ENCODE measurements at places on chromosomes 4 and X.

DNA sequence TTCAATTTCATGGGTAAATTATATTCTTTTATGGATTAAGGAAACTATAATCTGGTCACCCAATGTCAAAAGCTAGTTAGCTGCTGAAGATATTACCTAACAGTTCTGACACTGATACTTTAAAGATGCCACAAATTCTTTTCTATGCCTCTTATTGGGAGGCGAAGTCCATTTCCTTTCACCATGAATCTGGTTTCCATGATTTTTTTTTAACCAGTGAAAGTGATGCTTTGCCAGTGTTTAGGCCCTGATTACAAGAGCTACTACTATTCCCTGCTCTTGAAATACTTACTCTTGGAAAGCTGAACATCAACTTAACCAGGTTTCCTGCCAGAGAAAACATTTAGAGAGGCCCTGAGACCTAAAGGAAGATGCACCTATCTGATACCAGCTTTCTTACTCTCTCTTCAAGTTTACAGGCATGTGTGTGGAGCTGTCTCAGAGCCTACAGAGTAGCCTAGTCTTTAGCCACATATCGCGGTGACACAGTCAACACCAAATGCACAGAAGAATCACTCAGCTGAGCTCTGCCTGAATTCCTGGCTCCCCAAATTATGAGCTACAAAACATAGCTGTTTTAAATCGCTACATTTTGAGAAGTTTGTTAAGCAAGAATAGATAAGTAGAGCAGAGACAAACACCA, 1280.8 kb downstream of the PCDH7 start:
- DNase-seq, result no peak

DNA sequence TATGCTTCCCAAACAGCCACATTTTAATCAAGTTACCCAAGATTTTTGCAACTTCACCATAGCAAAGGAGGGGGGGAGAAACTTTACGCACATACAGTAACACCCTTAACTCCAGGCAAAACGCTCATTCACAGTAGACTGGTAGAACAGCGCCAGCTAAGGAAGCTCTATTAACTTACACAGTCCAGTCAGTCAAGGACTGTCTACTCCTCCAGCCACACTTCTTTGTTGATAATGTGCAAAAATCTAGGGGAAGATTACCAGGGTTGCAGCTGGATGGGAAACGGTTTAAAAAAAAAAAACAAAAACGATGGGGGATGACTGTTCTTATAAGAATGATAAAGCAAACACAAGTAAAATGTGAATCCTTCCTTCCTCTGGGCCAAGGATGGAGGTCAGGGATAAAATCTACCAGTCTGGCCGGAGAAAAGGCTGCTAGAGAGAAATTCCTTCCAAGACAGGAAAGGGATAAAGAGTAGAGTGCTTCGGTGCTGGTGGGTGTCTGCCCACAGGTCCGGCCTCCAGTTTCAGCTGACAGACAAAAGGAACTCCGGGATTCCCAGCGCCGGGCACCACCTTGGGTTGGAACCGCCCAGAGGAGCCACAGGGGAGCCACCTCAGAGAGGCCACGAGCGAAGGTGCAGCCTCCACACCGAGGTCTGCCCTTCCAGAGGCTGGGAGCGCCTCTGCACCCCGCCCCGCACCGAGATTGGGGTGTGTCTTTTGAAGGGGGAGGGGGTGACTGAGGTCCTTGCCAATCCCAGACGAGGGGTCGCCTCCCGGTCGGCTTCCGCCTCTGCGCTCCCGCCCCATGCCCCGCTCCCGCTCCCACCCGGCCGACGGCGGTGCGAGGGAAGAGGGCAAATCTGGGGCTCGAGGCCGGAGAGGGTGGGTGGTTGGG, 811 bp downstream of the ANKRD50 start:
- DNase-seq, result peak; percentile 79

DNA sequence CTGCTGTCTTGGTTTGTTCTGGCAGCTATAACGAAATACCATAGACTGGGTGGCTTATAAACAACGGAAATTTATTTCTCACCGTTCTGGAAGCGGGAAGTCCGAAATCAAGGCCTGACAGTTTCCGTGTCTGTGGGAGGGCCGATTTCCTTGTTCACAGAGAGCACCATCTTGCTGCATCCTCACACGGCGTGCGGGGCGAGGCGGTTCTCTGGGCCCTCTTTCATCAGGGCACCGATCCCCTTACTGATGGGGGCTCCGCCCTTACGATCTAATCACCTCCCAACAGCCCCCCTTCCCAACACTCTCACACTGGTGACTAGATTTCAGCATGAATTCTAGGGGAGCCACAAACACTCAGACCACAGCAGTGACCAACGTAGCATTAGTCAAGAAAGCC, 578.3 kb upstream of the FAT1 start:
- no peak for DNase-seq

DNA sequence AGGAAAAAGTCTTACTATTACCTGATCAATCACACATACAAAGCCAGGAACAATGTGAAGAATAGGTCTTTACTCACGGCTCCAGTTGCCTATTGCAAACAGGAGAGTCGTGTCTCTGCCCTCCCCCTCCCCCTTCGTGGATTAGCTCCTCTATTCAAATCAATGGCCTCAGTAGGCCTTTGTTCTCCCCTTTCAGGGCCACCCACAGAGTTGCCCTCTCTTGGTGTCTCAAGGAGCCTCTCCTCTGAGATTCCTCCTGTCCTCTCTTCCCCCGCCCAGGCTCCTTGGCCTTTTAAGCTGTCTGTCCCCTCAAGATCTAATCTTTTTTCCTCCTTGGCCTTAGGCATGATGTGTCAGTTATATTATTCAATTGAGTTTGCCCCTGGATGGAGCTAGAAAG, 107.2 kb upstream of the NALF2 start:
- no peak for DNase-seq

GRCh38 chrX:2508648-2509335, 8.0 kb upstream of the DHRSX start:
- no peak for DNase-seq

GRCh38 chrX:150262456-150262855, 100.7 kb upstream of the MAMLD1 start:
- no peak for DNase-seq

DNA sequence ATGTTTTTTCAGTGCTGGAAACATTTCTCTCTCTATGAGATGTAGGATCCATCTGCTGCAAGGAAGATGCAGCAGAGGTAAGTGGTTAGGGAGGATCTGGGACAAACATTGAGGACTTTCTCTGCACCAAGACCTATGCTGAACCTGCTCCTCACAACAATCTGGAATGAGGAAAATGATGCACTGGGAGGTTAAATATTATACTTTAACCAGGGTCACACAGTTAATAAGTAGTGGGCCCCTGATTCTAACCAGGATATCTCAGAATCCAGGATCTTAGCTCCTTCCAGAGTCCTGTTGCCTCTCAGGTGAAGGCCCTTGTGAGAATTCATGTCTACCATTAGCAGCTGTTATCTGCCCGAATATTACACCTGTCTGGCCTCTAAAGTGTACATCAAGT, 7.0 kb downstream of the CXCL9 start:
- DNase-seq, result no peak

DNA sequence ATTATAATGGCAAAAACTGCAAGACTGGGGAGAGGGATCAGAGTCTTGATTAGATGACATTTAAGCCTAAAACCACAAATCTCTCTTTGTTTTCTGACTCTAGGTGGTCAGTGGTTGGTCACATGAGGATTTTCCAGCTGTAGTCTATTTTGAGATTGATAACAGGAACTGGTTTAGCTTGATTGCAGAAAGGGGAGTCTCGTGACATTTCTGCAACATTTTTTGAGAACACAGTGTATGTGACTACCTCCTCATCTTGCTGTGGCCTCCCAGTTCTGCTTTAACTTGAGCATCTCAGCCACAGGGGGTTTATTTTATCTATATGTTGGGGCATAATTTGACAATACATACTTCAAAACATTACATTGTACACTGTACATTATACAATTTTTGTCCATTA, 726.4 kb upstream of the MAGEB2 start:
- DNase-seq, result no peak

DNA sequence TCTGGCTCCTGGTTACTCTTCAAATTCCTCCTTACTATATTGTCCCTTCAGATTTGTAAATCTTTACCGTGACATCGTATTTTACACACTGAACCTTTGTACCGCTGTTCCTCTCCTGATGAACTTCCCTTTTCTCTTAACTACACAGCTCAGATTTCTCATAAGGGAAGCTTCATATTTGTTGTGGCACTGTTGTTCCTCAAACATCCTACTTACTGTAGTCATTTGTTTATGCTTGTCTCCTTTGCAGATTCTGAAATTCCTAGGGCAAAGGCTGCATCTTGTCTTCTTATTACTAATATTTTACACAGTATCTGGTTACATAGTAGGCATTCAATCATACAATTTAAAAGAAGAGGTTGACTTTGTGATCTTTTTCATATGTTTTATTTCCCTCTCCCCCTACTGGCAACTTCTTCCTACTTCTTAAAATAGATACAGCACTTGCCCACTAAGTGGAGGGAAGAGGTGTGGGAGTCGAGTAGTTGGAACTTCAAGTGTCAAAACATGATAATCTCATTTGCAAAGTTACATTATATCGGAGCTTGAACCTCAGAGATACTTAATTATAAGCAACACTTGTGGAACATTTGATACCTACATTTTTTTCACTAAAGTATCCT, 50.0 kb downstream of the TET2 start:
- DNase-seq, result no peak

GRCh38 chr4:79455216-79455615, 47.2 kb upstream of the GK2 start:
- DNase-seq, result no peak

DNA sequence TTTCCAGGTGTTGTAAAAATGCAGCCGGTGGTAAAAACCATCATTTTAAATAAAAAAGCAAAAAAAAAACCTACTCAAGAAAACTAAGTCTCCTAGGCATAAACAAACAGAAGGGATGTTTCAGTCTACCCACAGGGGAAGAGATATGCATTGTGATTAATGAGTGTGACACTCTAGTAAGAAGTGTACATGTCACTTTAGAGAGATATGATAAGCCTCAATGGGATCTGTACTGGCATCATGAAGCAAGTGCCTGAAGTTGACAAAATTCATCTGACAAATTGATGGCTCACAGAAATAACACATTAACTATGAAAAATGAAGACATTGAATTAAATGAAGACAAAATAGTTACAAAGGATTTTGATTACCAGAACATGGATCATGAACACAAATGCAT, 162.7 kb downstream of the NPFFR2 start:
- DNase-seq, result no peak

- no peak for DNase-seq
These were observed 1235.2 kb downstream of the PCDH7 start for GRCh38 chr4:31955346-31955745.

DNA sequence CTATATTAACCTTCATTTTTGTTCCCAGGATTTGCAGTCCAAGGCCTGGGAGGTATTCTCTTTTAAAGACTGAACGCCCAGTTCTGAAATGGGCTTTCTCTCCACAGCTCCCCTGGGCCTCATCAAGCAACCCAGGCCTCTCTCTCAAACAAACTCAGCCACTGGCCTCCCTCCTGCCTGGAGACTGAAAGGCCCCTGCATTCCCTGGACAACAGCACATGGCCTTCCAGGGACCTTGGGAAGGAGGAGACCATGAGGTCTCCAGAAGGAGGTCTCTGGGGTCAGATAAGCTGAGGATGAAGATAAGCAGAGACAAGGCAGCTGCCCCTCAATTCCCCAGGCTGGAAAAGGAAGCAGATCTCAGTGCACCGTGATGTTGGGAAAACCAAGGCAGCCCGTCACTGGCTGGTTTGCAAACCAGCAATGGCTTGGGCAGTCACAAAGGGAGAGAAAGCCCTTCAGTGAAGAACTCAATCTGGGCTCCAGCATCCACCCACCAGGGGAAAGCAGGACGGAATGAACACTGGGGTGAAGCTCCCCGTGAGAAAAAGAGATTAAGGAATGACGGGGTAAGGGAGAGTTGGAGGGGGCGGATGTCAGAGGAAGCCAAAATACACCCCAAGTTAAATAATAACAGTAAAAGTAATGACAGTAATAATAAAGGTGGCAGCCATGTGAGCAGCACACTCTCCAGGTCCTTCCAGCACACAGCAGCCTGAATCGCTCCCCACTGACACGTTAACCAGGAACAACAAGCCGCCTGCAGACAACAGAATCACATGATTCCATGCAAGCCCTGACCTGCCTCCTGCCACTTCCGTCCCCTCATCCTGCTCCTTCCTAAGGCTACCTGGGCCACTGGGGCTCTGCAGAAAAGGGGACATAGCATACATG, 22.3 kb downstream of the AMOT start:
- DNase-seq, result no peak

GRCh38 chrX:148976571-148977400, 476.4 kb downstream of the AFF2 start:
- no peak for DNase-seq

GRCh38 chr4:95363966-95364365, 184.8 kb downstream of the UNC5C start:
- no peak for DNase-seq

- no peak for DNase-seq
These were observed 1018.6 kb upstream of the DIAPH2 start for GRCh38 chrX:95666056-95666455.
